Coronary artery (tissue), 2 donors: ENCODE measurements at places on chromosomes 4 and X.

DNA sequence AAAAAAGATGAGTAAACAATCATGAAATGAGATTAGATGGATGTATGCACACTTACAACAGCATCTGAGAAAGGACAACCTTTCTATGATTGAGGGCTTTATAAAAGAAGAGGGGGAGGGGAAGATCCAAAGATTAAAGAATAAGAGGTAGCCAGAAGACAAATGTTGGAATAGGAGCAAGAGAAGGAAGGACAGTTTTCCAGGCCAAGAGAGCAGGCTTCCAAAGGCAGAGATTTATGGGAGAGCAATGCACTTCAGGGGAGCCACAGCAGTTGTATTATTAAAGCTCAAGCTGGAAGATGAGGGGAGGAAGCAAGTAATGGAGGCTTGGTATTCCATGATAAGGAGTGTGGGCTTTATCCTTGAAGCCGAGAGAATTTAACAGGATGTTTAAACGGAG lies 110.3 kb upstream of the PTPN13 start:
- DNase-seq, result no peak

DNA sequence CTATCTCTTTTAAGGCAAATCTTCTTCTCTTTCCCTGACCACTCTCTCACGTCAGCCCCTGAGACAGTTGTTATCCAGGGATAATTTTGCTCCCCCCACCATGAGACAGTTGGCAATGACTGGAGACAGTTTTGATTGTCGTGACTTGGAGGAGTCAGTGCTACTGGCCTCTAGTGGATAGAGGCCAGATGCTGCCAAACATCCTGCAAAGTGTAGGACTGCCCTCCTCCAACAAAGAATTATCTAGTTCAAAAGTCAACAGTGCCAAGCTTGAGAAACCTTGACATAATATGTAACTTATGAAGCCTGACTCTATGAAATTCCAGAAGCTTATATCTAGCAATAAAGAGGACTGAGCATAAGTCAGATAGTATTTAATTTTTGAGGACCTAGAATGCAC lies 502.1 kb upstream of the IGFBP7 start:
- DNase-seq, result no peak

- no peak for DNase-seq
These were observed 32.6 kb downstream of the DOCK11 start for GRCh38 chrX:118528071-118528737.

- DNase-seq, result no peak
These were observed 94.4 kb upstream of the GUCY1A1 start for GRCh38 chr4:155572106-155572703.

DNA sequence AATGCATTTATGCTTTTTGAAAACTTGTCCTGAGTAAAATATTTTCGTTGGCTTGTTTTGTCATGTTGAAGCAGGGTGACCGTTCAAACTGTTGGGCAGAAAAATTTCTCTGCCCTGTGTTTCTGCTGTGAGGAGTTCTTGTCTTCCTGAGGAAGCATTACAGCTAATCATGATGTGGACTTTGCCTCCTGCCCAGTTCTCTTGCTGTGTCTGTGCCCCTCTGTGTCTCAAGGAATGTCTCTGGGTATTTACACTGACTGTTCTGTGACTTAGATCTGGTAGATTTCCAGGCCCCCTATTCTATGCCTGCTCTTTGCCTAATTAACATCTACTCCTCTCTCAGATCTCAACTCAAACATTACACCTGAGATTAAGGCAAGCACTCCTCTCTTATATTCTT lies 30.4 kb upstream of the RPL34 start:
- DNase-seq, result no peak

GRCh38 chrX:132119821-132120515 lies 7.9 kb downstream of the FRMD7 start:
- no peak for DNase-seq

DNA sequence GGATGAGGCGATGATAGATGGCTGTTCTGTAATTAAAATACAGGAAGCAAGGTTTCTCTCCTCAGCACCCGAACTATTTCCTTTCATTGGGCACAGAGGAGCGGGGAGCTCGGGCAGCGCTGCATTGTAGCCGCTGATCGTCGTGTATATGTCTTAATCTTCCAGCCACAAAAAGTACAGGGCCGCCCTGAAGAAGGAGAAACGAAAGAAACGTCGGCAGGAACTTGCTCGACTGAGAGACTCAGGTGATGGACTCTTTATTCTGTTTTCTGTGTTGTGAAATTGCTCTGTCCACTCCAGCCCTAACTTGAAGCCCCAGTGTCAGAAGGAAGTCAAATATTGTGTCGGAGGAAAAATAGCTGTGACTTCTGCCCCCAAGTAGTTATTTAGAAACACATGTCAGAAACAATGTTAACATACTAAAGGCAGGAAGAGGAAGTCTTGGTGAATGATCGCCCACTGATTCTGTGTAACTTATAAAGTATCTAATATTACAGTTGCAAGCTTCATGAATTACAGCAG lies 546 bp downstream of the ZRSR2 start:
- no peak for DNase-seq

DNA sequence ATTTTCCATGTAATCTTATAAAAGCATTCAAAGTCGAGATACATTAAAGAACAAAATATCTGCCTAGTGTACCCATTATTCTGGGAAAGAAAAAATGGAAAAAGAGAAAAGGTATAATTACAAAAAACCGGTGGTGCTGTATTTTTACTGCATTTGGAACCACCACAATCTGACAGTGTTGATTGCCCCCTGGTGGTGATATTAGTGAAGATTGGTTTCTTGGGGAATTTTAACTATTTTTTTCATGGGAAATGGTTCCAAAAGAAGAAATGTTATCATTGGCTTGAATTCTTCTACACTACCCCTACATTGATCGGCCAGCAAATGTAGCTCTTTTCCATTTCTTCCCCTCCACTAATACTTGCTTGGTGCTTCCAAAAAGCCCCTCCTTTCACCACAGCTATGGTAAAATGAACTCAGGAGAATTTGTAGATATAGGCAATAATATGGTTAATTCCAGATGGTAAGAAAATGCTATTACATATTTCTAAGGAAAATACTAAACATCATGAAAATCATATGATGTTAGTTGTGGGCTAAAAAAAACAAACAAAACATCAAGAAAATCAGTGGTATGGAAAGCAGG lies 50.0 kb downstream of the COX18 start:
- DNase-seq, result no peak

- DNase-seq, result no peak
These were observed 206.1 kb downstream of the SLC39A8 start for GRCh38 chr4:102139132-102139573.

GRCh38 chr4:105022811-105023667 lies 123.6 kb upstream of the TET2 start:
- DNase-seq, result no peak

GRCh38 chr4:187166886-187167512 lies 443.3 kb upstream of the FAT1 start:
- DNase-seq, result no peak

- no peak for DNase-seq
These were observed 1056.3 kb upstream of the IGFBP7 start for GRCh38 chr4:58166490-58166889.

- no peak for DNase-seq
These were observed 123.5 kb upstream of the BMPR1B start for GRCh38 chr4:94634271-94634670.

- DNase-seq, result no peak
These were observed 135.1 kb downstream of the SCLT1 start for GRCh38 chr4:128958194-128958593.

- no peak for DNase-seq
These were observed 853.8 kb downstream of the ADGRL3 start for GRCh38 chr4:62053974-62054373.

DNA sequence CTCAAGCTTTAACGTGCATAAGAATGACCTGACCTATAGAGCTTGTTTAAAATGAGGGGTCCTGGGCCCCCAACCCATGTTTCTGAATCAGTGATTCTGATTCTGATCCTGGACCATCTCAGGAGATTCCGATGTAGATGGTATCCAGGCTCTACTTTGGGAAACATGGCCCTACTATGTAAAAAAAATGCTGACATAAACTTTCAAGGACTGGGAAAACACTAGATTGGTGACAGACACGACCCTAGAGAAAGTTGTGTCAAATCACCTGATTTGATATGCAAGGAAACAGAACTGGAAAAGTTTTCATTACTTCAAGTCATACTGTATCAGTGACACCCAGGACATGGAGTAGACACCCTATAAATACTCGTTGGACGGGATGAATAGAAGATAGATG lies 328.5 kb downstream of the HNRNPD start:
- DNase-seq, result no peak

DNA sequence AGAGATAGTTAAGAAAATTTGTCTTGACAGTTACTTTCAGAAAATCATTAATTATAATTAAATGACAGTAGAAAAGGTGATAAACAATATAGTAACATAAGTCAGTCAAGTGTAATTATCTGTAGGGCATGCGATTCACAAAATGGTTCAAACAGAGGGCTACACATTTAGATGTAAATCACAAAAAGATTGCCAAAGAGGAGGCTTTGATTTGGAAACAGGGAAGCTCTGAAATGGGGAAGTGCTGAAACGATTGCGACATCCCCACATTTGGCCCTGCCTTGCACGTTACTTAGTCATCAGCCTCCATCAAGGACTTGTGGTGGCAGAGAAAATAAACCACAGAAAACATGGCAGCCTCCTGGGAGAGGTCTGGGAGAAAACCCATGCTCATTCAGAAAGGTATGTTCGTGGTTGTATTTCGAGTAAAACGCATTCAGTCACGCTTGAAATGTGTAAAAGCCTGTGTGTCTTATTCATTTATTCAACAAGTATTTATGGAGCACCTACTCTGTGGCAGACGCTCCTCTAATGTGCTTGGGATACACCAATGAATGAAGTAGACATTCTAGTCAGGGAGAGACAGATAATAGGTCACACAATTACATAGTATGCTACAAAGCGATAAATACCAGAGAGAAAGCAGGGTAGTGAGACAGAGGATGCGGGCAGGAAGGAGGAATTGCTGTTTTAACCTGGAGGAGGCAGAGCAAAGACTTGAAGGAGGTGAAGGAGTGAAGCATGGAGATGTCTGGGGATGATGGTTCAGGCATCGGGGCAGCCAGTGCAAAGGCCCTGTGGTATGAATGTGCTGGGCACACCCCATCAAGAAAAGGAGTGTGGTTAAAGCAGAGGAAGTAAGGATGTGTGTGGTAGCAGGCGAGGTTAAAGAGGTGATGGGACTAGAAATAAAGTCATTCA lies 7.8 kb downstream of the RBM47 start:
- DNase-seq, result no peak

DNA sequence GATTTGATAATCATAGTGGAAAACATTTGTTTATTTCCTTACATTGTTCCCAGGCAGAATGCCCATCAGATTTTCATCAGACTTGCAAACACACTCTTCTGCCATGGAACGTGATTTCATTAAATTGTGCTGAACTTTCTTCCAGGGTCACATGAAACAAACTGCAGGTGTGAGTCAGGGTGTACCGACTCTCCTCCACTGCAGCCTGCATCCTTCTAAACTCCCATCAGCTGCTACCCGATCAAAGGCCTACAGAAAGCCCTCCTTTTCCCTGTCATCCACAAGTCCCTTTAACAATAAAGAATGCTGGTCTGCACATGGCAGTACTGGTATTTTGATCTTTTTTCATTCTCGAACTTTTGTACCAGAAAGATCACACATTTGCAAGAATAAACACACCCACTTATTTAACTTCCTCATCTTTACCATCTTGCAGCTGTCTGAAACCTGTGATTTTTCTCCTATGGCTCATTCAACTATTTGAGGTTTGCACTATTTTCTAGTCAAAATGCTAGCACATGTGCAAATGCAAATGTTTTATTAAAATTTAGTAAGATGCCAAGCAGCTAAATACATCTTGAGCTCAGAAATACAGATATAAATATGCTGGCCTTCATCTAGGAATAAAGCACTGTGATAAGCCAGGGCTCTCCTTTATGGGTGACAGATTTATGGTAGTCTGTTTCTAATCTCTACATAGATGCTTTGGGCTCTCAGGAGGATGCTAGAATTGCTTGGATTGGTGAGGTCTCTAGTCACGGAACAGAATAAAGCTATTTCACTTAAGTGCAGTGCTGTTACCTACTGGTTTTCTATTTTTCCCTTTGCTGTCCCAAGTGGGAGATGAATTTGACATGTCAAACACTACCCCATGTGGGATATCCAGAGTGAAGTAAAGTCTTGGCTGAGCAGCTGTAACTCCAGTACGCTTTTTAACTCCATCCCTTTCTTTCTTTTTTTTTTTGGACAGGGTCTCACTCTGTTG lies 25.8 kb upstream of the ARHGAP24 start:
- DNase-seq, result no peak

- no peak for DNase-seq
These were observed 195.9 kb downstream of the CPEB2 start for GRCh38 chr4:15198070-15198727.

GRCh38 chrX:24395775-24396174 lies 35.3 kb downstream of the SUPT20HL1 start:
- no peak for DNase-seq

- DNase-seq, result no peak
These were observed 593.8 kb upstream of the DIPK2B start for GRCh38 chrX:45794323-45794994.

DNA sequence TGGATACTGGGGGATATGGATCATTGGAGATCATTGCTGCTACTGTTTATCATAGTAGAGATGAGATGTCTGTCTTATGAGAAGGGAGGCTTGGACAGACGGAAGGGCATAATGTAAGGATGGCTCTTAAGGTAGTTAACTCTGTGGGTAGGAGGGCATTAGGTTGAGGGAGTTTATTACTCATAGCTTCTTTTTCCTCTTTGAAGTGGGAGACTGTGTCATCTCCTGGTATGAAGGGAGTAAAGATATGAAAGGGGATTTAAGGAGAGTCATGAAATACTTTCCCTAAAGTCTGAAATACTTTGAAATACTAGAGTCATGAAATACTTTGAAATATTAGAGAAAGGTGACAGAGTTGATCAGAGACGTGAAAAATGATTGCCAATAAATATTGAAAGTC lies 255.5 kb upstream of the PITX2 start:
- DNase-seq, result no peak

- no peak for DNase-seq
These were observed 1015.1 kb downstream of the RPA4 start for GRCh38 chrX:97898798-97899197.

GRCh38 chrX:115183980-115184379 lies 5.2 kb upstream of the RBMXL3 start:
- DNase-seq, result no peak

GRCh38 chr4:69743476-69744156 lies 16.8 kb downstream of the SULT1B1 start:
- no peak for DNase-seq

- DNase-seq, result no peak
These were observed 9.0 kb upstream of the RPL34 start for GRCh38 chr4:108611365-108611764.

GRCh38 chr4:113444386-113444785 lies 317.2 kb downstream of the CAMK2D start:
- no peak for DNase-seq

DNA sequence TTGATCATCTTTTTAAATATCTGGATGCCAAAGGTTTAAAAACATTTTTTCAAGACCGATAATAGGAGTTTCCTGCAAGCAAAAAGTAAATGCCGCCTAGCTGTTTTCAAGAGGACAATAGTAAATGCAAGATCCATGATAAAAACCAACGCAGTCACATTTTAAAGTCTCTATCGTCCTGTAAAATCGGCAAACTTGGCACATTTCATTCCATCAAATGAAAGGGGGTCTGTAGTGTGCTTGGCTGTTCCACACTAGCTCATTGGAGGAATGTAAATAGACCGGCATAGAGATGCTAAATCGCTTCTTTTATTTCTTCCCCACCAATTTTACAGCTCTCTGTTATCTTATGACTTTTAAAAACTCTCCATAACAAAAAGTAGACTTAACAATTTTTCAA lies 202.2 kb downstream of the NLGN4X start:
- DNase-seq, result no peak

- no peak for DNase-seq
These were observed 61.0 kb downstream of the ARX start for GRCh38 chrX:24954732-24955131.

- no peak for DNase-seq
These were observed 806.3 kb downstream of the PDHA2 start for GRCh38 chr4:96646146-96646545.
